ENCODE measurements at places on chromosomes 5 and 9.

GRCh38 chr9:87836951-87837705 lies 45.5 kb upstream of the SPATA31E1 start:
- DNase-seq = no peak

GRCh38 chr5:125421006-125421405 lies 674.6 kb upstream of the ZNF608 start:
- no peak for DNase-seq

DNA sequence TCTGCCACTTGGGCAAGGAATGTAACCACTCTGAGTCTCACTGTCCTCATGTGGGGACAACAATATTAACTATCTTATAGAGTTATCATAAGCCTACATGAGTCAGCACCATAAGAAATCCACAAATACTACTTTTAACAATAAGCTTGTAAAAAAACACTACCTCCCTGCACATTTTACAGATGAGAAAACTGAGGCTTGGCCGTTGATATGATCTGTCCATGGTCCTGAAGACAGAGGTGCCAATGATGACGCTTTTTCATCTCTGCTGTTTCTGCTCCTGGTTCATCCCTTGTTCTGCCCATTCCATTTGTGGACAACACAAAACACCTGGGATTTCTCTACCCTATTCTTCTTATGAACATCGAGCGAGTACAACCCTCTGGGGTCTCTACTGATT lies 23.4 kb upstream of the STRBP start:
- no peak for DNase-seq

DNA sequence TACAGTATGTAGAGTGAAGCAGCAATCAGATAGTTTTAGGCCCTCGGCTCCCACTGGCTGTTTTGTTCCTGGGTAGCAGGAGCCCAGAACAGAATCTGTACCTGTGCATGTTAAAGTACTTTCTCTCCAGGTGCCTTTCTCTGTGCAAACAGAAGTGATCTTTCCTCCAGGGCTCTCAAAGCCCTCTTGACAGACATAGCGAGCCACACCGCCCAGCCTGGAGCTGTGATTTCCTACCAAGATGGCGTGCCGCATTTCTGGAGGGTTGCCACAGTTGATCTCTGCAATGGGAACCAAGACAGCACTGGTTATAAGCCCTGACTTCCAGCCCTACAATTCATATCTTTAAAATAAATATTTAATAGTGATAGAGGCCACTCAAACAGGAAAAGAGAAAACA lies 50.9 kb downstream of the SUSD1 start:
- no peak for DNase-seq

- DNase-seq = no peak
Measured at GRCh38 chr5:125113328-125113727, 366.9 kb upstream of the ZNF608 start.

All from Peyer's patch (tissue), 4 donors.